T-helper 17 cell (primary cell): ENCODE measurements at places on chromosomes 3 and 15. TPM values are rescaled to one million over a fixed set of nuclear protein-coding genes. Genes with fewer than 3 reads are reported as not detected.

GRCh38 chr3:141729240-141729639 lies 8.9 kb upstream of the RNF7 start:
- DNase-seq = no peak
- H3K4me1 ChIP-seq = peaks cover 8% of the 10 kb centered on the region
- no peak overlapping the region for H3K4me3 ChIP-seq
- H3K36me3 ChIP-seq = peaks cover 10% of the 10 kb centered on the region
- no peak overlapping the region for H3K27ac ChIP-seq

GRCh38 chr3:73136941-73137340 lies 75.5 kb downstream of the EBLN2 start:
- no peak overlapping the region for H3K4me3 ChIP-seq
- peaks cover 34% of the 10 kb centered on the region for H3K27me3 ChIP-seq
- H3K4me1 ChIP-seq = no peaks in the 10 kb centered on the region
- H3K27ac ChIP-seq = no peak overlapping the region
- DNase-seq = no peak

The SLC25A20 gene
- 14.5 TPM for total RNA-seq

The MRAS gene
- total RNA-seq = 0.13 TPM
